ENCODE measurements at places on chromosomes 5 and 9. TPM values are rescaled to one million over a fixed set of nuclear protein-coding genes. Genes with fewer than 3 reads are reported as not detected.

The SYNPO gene
- total RNA-seq: 13.5 TPM

The CCDC152 gene
- 1.3 TPM for total RNA-seq

The SHC3 gene
- total RNA-seq: 4.4 TPM

The PLPP1 gene
- total RNA-seq: 171 TPM

The BTNL9 gene
- not detected for total RNA-seq

The TRIM36 gene
- total RNA-seq: 0.09 TPM

Data from pericardium fibroblast (primary cell).